ENCODE measurements at places on chromosomes 4 and X.

DNA sequence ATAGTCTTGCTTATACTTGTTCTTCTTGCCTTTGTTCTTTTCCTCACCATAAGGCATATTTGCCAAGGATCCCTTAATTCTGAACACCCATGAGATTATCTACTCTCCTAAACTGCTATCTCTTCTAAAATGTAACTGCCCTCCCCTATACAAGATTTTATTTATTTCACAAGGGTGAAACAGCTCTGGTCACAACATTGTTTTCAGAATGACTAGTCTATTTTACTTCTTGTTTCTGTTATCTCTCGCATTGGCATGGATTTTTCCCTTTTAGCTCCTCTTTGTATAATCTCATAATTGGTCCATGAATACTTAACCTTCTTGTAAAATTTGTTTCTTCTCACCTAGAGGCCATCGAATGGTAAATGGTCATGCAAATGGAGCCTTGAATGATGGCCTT, 17.2 kb upstream of the COL25A1 start:
- no peak for DNase-seq

- no peak for DNase-seq
Measured at GRCh38 chrX:115029869-115030570, 12.6 kb upstream of the IL13RA2 start.

DNA sequence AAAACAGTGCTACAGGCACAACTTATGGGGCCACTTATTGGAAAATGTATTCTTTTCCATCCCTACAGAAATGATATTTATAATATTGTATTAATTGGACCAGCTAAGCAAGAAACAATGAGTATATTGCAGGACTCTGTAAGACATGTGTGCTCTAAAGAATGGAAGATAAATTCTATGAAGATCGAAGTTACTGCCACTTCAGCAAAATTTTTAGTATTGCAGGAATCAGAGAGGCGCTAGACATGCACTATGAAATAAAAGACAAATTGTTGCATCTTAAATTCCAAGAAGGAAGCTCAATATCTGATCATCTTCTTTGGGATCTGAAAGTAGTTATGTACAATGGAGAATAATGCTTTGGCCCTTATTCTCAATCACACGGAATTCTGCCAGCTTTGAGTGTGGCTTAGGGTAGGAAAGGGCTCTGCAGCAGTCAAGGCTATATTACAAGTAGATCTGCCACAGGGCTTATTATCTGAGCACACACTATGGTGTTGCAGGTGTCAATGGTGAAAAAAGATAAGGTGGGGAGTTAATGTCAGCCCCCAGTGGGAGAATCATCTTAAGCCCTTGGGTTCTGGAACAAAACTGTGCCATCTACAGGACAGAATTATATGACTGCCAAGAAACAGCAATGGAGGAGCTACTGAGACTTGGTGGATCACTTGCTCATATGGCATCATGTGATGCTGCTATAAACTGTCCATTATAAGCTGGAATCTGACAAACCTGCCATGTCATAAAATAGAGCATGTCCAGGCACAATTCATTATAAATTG, 334.0 kb upstream of the NDST3 start:
- DNase-seq: no peak

DNA sequence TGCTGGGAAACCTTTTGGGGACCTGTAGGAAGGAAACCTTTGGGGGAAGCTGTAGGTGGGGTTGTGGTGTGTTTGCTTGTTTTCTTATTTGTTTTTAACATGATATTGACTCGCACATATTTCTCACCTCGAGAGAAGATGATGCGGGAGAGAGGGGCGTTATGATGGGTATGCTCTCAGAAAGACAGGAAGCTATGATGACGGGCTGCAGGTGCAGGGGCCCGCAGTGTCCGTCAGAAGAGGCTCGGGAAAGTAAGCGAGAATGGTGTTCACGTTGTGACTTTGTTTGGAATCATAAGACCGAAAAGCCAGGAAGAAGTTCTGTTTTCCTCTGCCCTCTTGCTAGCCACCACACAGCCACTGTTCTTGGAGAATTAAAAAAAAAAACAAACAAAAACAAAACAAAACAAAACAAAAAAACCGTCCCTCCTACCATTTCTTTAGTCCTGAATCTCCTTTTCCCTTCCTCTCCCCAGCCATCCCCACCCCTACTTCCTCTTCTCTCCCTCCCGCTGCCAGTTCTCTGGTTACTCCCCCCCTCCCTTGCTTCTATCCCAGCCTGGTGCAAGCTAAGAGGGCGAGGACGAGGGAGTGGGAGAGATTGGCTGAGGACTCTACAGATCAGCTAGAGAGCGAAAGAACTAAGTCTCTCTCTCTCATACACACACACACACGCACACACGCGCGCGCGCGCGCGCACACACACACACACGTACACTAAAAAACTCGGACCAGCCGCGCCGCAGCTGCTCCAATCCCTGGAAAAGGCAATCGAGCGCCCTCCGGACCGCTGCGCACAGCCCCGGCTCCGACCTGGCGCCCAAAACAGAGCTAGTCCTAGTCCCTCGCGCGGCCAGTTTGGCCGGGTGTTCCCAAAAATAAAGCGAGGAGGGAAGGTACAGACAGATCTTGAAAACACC, at the start of gene BMP3:
TSS of gene BMP3 (plus strand) at position 648 of the 920 bp plus-strand sequence. CDS start 577 bp downstream, outside the sequence.
- no peak for DNase-seq

DNA sequence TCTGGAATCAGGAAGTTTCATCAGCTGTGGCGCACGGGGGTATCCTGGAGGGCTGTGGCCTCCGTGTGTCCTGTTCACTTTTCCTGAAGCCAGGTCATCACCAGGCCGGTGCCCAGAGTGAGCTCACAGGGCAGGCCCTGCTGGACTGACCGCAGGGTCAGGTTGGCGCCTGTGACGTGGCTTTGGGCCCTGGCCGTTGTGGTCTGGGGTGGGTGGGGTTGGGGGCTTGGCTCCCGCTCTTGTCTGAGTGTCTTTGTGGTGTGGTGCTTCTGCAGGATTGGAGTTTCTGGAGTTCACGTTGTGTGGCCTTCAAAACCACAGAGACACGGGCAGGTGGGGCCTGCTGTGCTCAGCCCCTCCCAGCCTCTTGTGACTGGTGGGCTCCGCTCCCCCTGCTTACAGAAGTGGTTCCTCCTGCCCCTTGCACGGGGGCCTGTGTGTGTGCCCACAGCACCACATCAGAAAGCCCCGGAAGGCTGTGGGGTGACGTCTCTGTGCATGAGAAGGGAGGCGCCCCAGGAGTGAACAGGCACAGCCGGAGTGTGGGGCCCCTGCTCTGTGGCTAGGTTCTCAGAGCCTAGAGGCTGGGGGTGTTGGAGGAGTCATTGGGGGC, 9.5 kb downstream of the RGS12 start:
- peak; percentile 68 for DNase-seq

DNA sequence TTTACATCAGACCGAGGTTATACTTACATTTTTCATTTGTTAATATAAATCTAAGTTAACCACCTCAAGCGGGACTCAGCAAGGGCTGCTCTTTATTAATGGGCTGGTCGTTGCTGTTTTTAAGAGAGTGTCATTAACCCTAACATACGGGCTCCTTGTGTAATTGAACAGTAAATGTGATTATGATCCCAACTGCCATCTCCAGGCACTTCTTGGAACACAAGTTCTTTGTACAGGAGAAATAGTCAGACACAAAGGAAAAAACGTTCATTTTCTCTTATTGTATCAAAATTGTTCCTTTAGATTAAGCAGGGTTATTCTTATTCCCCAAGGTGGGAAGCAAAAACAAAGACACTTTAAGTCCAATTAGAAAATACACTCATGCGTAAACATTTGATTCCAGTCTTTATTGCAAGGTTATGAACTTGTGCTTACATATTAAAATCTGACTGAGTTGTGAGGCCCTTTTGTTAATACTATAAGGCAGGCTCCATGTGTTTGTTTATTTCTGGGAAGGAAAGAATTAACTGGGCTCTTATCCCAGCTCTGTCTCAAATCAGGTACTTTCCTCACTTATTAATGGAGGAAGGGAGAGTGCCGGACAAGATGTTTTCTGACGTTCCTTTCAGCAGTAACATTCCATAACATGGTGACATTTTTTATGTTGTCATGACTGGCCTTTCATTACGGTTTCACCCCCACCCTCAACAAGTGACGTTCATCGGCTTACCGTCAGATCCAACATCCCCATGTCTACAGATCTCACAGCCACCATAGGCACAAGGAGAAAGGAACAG, 95.9 kb downstream of the RASL11B start:
- no peak for DNase-seq

GRCh38 chrX:18691431-18691830, 16.0 kb upstream of the PPEF1 start:
- DNase-seq: no peak

GRCh38 chr4:23117826-23118225, 425.1 kb downstream of the GBA3 start:
- DNase-seq: no peak

GRCh38 chr4:102843938-102844337, 16.6 kb upstream of the UBE2D3 start:
- no peak for DNase-seq

GRCh38 chr4:111924696-111925095, 220.6 kb upstream of the FAM241A start:
- DNase-seq: no peak

Measured in stimulated activated CD8-positive, alpha-beta memory T cell treated with anti-CD3 and anti-CD28 coated beads, Interleukin-7, amount 100 ng/mL, for 4 hours (primary cell).